A549 (cell line): ENCODE measurements at places on chromosomes 7 and 10. TPM values are rescaled to one million over a fixed set of nuclear protein-coding genes. Genes with fewer than 3 reads are reported as not detected.

Gene RASA4B
- polyA plus RNA-seq: 1.4 to 1.5 TPM (median 1.4 TPM) in 3 replicates

Gene NME8
- not detected in 3 replicates for polyA plus RNA-seq

Gene KLF14
- 0.03 TPM in 2 of 3 replicates, not detected in the other for polyA plus RNA-seq

Gene C10orf143
- 1.2 to 1.6 TPM (median 1.5 TPM) in 3 replicates for polyA plus RNA-seq

Gene MNX1
- 3.1 to 4.5 TPM (median 4.2 TPM) in 3 replicates for polyA plus RNA-seq

DNA sequence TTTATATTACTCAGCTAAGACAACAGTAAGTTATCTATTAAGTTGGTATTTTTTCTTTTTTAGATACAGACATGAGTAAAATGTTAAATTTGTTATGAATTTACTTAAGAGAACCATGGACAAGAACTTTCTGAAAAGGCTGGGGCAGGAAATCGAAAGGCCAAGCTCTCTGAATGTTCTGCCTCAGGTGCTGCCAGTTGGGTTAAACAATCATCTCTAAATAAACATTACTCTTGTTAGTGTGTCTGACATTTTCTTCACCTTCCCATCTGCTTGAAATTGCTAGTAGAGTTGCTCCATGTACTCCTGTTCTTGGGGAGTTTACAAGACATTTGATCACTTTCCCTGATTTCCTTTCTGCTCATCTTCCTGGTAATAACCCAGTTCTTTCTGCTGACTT, 87.5 kb downstream of the ANKRD7 start:
- DNase-seq: peak; percentile 4

DNA sequence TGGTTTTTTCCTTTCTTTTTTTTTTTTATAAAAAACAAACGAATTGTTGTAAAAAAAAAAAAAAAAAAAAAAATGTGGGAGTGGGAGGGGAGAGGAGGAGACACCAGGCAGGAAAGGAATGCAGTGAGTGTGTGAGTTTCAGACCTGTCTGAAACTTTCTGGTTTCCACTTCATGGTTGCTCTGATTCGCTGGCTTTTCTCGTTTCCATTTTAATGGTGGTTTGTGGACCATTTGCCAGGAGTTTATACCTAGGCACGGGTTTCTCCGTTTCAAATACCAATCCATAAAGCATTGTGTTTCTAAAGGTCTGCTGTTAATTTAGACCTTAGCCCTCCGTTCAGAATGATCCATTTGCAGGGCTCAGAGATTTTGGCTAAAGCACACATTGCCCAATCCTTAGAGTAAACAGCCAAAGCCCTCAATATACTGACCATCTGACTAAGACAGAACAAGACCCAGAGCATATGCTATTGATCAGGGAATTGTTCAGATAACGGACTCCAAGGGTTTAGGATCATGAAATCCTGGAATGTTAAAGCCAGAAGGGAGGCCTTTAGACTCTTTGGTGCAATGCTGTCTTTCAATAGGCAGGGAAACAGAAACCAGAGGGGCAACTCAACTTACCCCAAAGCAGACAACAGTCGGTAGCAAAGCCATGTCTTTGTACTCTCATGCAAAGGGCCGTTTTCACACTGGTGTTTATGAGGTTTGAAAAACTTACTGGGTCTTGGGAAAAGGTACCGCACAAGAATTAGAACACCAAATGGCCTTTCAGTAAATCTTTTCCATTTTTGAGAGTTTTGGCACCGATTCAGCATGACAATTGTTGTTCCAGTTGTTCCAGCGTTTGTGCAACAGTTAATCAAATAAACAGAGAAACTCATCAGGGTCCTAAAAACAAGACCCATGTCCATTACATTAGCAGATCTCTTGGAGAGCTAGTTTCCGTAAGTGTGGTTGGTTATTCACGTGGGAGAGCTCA, 94.3 kb upstream of the AGBL3 start:
- no peak for DNase-seq

DNA sequence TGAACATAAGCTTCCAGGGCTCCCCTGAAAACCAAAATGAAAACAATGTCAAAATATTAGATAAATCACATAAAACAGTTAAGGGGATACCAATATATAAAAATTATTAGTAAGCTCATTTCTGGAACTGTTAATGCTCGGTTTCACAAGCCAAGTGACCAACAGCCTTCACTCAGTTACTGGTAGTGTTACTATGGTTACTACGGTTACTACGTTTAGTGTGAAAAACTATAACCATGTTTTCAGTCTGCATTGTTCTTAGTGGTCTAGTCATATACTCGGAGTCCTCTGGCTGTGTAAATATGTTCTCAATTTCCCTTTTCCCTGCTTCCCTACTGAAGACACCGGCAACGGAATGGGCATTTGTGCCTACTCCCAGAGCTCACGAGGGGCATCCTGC, 34.8 kb downstream of the HBP1 start:
- DNase-seq: no peak

GRCh38 chr10:44039599-44039998, 345.3 kb downstream of the CXCL12 start:
- DNase-seq: no peak

GRCh38 chr10:13271552-13272163, 28.2 kb downstream of the PHYH start:
- DNase-seq: peak; percentile 53

GRCh38 chr7:138872576-138872975, 74.6 kb upstream of the ATP6V0A4 start:
- DNase-seq: peak; percentile 32

DNA sequence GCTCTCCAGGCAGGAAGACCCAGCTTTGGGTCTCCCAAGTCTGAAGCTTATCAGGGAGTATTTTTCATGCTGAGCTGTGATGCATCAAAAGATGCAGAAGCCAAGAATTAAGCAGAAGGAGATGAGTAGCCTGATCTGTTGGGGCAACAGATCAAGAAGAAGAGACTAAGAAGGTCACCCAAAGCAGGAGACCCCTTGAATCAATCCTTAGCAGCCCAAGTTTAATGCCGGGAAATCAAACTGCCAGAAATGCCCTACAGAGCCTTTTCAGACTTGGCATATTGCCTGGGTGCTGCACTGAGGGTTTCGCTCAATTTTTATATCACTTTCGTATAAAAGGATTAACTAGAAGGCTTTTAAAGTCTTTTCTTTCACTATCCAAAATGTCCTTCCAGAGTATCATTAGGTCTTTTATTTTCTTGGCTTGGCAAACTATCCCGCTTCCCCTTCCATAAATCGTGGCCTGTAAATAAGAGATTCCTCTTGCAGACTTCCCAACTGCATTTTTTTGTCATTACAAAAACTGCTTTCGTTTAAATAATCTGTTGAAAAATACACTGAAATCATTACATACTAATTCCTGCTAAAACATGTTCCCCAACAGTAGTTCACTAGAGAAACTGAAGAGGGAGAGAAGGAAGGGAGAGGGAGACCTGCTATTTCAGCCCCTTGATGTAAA, 49.0 kb upstream of the STK17A start:
- no peak for DNase-seq

DNA sequence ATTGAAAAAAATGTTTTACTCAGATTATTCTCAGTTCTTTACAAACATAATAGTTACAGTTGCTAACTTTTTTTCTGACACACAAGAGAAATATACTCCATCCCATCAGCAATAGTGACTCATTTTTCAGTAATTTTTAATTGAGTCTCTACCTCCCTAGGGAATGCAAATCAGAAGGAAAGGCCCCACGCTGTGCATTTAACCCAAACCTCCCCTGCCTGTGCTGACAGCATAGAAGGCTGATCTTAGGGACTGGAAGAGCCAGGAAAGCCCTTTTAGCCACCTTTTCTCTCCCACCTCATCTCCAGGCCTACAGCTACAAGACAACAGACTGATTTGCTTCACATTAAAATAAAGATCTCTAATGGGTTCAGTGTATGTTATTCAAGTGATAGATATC, 24.7 kb upstream of the PIK3CG start:
- no peak for DNase-seq

GRCh38 chr10:36666451-36666850, 458.9 kb upstream of the ANKRD30A start:
- DNase-seq: no peak

- DNase-seq: peak; percentile 53
Measured at GRCh38 chr10:15419279-15419874, 48.3 kb upstream of the FAM171A1 start.

DNA sequence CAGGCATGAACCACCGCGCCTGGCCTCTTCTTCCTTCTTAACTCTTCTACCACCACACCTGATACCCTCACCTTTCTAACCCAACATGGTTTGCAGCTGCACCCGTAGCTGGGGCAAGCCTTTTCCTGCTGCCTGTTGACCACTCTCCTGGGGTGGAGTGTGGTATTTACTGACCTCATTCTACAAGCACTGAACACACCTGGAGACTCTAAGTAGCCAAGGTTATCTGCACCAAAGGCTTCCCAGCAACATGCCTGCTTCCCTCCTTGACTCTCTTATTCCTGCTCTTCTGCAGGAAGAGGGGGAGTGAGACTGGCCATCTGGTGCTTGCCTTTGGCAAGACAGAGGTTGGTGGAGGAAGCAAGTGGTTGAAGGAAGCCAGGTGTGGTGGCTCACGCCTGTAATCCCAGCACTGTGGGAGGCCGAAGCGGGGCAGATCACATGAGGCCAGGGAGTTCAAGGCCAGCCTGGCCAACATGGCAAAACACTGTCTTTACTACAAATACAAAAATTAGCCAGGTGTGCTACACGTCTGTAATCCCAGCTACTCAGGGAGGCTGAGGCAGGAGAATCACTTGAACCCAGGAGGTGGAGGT, 10.1 kb downstream of the ACTR1A start:
- DNase-seq: no peak

DNA sequence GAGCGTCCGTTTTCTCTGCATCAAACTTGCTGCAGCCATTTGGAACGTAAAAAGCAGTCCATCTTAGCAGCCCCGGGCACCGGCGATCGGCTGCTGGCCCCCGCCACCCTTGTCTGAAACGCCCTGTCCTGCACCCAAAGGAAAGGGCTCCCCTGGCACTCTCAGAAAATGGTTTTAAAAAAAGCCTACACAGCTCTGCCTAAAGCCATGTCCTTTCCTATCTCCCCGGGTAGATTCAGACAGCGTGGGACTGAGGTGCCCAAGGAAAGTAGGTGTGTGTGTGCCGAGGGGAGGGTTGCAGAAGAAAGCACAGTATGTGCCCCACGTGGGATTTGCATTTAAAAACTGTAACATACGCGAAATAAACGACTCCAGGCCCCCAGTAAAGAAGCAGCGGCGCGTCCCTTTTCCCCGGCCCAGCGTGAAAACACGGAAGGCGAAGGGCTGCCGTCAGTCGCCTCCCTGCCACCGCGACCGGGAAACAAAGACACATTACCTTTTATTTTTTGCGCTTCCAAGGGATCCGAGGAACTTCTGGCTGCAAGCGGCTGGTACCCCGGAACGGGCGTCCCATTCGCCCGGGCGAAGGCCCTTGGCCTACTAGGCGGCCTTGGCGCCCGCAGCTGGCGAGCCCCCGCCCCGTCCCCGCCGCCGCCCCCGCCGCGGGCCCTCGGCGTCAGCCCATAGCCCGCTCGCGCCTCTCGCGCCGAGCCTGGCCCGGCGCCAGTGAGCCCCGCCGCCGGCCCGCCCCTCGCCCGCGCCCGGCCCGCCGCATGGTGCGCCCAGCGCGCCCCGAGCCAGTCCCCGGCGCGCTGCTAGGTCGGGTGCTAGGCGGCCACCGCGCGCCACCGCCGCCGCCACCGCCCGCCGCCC, 304.6 kb downstream of the PRPF18 start:
- no peak for DNase-seq

DNA sequence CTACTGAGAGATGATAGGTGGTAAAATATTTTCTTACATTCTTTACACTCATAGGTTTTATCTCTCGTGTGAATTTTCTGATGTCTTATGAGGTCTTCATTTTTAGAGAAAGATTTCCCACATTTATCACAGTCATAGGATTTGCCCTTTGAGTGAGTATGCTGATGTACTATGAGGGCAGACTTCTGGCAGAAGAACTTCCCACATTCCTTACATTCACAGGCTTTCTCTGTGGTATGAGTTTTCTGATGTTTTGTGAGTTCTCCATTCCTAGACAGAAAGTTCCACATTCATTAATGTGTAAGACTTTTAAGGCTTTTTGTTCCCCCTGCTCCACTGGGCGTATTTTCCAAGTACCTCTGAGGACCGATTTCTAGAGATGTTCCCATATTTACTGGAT, 23.5 kb downstream of the ZNF25 start:
- DNase-seq: no peak

- no peak for DNase-seq
Measured at GRCh38 chr10:122273966-122274545, 3.0 kb downstream of the BTBD16 start.

- DNase-seq: no peak
Measured at GRCh38 chr10:50469288-50469687, 154.5 kb downstream of the SGMS1 start.

DNA sequence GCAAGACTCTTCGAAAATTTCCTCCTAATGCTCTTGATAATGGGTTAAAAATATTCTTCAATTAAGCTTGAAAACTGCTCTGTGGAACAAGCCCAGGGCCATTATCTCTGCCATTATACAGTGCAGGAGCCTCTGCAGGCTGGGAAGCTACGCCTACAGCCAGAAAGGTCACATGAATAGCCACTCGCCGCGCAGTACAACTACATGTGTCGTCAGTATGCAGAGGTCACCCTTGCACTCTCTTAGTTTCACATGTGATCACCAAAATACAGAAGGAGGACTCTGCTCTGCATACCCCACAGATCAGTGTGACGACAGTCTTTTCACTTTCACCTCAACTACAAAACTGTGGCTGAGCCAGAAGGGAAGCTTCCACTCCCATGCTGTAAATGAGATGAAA, 141.8 kb upstream of the C1QL3 start:
- no peak for DNase-seq

GRCh38 chr7:20395511-20395910, 64.8 kb downstream of the ITGB8 start:
- no peak for DNase-seq

GRCh38 chr10:7383442-7383841, 27.4 kb downstream of the SFMBT2 start:
- no peak for DNase-seq

DNA sequence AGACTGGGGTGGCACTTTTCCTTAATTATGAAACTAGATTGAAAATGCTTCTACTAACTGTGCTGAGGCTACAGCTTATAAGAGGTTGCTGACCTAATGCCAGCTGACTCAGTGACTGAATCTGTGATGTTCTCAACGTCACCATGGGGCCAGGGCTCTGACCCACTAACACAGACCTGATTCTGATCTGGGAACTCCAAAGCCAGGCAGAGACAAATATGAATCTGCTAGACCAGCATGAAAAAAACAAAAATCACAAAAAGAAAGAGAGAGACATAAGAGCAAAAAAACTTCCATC, 16.1 kb downstream of the USP6NL start:
- no peak for DNase-seq

DNA sequence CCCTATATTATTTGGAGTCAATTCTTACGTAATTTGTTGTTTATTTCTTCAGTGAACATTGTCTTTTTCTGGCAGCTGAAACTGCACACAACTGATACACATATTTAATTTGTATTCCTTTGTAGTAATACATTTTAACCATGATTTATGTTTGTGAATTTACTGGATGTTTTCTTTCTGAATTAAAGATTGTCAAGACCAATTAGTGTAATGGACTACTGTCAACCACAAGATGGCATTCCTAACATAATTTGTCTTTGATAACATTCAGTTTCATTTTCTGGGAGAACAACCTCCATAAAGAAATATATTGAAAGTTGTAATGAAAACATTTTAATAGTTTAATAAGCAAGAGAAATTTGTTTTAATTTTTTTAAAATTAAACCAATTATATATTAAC, 10.1 kb downstream of the THNSL1 start:
- DNase-seq: peak; percentile 10
